NCI-H1694 (cell line): ENCODE measurements at places on chromosomes 3 and 15.
A peak's percentile ranks its signal among the peaks of the same experiment; 100 is the strongest.

DNA sequence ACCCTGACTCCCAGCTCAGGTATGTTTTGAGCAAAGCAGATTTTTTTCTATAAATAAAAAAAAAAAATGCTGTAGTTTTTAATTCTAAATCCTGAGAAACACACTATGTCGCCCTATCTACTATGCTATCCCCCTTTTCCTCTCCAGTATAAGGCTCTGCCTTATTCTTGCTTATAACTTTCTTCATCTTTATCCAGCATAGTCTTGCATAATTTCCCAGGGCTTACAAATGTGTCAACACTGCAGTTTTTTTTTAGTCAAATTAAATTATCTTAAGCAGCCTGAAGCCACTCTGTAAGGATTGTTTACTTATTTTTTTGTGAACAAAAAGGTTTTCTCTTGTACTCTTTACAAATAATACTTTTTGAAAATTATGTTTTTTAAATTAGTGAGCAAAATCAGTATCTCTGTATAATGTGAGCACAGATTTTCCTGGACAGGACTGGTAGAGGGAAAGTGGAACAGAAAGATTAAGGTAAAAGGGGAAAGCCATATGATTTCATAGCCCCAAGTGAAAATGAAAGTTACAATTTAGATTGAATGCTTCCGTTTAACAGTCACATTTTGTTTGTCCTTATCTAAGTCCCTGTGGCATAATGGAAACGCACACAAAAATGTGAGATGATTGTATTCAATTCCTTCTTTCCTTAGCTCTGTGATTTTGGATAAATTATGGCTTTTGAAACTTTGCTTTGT is 5.6 kb upstream of the PYDC2 start:
- no peak for DNase-seq

DNA sequence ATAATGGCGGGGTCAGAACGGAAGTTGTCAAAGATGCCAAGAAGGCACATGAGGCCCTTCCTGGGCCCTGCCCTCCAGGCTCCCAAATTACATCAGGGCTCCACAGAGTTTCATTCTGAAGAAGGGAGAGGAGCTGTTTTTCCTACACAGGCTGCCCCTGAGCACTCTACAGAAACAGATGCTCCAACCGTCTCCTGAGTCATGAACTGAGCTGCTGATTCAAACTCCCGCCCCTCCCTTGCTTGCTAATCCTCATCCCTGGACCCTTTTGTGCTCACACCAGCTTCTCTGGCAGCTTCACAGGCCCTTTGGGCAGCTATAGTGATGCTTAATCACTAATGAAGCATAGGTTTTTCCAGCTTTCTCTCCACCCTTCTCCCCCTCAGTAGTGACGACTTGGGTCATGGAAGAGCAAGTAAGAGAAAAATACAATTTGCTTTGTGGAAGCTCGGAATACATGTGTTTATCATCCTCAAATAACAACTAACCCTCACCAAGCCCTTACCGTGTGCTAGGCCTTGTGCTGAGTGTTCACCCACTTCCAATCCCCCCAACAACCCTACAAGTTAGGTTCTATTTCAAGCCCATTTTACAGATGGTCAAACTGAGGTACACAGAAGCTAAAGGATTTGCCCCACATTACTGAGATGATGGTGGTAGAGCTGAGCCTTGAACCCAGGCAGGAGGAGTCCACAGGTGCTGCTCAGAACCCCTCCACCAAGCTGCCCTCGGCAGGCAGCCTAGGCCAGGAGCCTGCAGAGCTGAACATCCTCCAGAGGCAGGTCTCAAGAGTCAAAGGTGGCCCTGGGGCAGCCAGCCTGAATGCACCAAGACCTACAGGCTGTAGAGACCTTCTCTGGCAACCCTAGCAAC is 21.9 kb downstream of the MEGF11 start:
- peak; percentile 32 for DNase-seq

GRCh38 chr3:134325706-134326105 is 48.5 kb downstream of the AMOTL2 start:
- no peak for DNase-seq

GRCh38 chr15:66747886-66748707 is 46.1 kb downstream of the SMAD6 start:
- DNase-seq: no peak

- no peak for DNase-seq
Observed at GRCh38 chr3:58528629-58529028, 8.4 kb downstream of the ACOX2 start.

- DNase-seq: no peak
Observed at GRCh38 chr3:71416876-71417275, 166.7 kb downstream of the FOXP1 start.

DNA sequence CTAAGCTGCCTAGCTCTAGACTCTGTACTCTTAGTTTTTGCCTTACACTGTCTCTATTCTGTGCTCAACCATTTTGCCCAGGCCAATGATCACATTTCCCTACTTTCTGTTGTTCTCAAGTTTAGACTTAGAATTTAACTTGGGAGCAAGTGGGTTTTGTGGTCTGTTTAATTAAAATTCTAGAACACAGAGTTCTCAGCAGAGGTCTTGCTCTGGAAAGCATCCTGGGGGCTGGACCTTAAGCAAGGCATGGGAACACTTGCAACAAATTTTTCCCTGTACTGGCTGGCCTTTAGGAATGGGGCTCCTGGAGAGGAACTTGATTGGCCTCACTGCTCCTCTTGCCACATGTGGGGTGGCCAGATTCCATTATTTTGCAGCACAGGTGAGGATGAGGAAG is 236.3 kb upstream of the LRTM1 start:
- DNase-seq: no peak

DNA sequence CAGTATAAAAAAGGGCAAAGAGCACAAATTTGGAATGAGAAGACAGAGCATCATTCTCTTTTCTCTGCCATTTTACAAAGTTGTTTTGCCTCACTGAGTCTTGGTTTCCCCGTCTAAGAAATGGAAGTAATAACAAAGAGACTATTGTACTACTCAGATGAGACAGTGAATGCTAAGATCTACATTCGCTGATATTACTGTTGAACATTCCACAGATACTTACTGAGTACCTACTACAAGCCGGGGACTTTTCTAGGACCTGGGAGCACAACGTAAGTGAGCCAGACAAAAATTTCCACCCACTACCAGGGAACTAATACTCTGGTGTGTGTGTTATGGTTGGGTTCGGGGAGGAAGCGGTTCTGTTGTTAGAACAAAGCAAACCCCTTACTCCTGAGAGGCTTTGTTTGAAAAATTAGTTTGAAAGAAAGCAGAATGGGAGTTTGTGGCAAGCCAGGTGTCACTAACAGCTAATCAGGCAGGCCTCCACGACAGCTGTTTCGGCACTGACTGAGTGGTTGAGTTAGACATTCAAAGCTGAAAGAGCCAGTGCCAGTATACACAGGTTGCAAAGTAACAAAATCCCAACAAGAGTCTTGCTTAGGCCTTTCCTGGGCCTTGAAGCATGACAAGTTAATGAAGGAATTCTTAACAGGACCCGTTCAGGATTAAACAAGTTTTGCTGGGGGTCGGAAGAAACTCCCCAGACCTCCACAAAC is 458.3 kb downstream of the EDEM1 start:
- no peak for DNase-seq

DNA sequence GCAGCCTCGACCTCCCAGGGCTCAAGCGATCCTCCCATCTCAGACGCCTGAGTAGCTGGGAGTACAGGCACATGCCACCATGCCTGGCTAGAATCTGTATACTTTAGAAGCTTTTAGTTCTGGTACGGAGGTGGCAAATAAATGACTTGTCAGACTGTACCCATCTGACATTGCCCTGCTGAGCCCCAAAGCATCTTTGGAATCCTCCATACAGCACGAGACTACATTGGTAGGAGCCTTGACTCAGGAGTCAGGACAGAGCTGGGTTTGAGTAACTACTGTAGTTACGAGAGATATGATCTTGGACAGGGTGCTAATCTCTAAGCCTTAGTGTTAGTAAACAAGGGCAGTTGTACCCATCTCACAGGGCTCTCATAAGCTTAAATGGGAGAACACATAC is 67.8 kb upstream of the NPHP3 start:
- no peak for DNase-seq

GRCh38 chr15:91338766-91339165 is 238.7 kb downstream of the SV2B start:
- no peak for DNase-seq

GRCh38 chr3:27503526-27503925 is 19.3 kb upstream of the SLC4A7 start:
- no peak for DNase-seq

DNA sequence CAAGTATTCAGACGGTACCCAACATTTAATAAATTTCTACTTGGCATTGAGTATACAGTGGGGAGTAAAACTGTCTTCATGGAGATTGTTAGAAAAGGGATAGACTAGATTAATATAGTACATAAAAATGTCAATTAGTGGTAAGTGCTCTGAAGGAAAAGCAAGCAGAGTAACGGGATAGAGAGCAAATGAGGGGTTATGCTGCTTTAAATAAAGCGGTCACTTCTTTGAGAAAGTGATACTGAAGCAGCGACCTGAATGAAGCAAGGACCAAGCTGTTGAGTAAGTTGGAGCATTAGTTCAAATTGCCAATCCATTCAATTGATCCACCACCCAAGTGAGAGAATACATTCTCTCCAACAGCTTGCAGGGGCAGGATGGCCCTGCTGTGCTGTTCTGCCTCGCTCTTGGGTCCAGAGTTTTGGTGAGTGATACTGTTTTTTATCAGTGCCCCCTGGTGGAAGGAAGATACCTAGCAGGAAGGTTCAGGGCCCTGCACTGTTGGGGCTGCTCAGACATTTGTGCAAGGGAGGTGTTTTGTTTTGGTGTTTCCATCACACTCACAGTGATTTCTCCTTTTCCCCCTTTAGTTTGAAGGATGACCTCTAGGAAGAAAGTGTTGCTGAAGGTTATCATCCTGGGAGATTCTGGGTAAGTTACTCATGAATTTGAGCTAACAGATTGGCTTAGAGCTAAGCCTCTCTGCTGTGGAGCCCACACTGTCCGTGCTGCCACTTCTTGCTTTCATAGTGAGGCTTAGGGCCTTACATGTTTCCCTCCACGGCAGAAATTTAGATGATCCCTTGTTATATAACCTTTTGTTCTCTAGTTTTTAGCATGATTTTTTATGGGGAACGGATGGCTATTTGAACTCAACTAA is 69.0 kb downstream of the RAB7A start:
- peak; percentile 67 for DNase-seq

GRCh38 chr3:73604451-73604850 is 20.3 kb downstream of the PDZRN3 start:
- no peak for DNase-seq

- no peak for DNase-seq
Observed at GRCh38 chr3:127299276-127299675, 11.4 kb upstream of the PRR20G start.

DNA sequence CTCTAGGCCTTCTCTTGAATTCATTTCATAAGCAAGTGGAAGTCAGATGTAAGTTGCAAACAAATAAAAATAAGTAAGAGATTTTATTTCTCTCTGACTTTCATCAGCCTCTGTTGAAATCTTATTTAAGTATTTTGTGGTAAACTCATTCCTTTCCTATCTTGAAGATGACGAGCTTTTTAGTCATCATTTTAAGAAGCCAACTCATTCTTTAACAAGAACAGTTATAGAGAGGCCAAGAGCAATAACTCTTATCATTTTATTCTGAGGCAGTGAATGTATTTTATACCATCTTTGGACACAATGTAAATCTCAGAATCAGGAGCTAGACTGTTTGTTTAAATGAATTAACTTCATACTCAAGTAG is 147.5 kb upstream of the MBNL1 start:
- DNase-seq: no peak

GRCh38 chr3:167483708-167484475 is 10.1 kb upstream of the SERPINI2 start:
- no peak for DNase-seq

GRCh38 chr3:71640331-71640983 is 56.9 kb upstream of the FOXP1 start:
- no peak for DNase-seq

GRCh38 chr3:11291808-11292207 is 19.6 kb downstream of the ATG7 start:
- DNase-seq: no peak

DNA sequence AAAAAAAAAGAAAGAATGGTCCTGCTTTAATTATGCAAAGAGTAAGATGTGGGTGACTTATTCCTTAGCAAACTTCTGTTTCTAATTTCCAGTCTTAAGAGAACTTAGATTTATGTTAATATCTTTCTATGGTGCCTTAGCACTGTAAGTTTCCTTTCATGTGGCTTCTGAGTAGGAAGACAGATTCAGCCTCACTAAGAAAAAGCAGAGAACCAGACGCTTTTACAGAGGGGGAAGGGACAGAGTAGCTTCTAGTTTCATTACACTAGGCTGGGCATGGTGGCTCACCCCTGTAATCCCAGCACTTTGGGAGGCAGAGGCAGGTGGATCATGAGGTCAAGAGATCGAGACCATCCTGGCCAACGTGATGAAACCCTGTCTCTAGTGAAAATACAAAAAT is 95.0 kb downstream of the DHX30 start:
- DNase-seq: no peak

GRCh38 chr3:98884675-98885371 is 16.7 kb downstream of the DCBLD2 start:
- no peak for DNase-seq

DNA sequence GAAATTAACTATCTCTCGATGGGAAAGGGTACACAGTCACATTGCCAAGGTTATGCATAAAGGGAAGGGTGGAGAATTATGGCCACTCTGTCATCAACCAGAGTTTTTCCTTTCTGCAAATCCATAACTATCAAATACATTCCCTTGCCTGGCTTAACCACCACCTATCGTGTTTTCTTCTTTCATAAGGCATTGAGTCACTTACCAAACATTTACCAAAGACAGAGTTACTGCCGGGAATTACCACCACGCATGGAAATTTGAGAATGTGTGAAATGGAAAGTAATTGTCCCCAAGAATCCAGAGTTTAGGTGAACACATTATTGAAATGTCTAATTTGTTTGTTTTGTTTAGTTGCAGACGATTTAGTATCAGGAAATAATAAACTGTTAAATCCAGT is 134.3 kb upstream of the LRRN1 start:
- no peak for DNase-seq

DNA sequence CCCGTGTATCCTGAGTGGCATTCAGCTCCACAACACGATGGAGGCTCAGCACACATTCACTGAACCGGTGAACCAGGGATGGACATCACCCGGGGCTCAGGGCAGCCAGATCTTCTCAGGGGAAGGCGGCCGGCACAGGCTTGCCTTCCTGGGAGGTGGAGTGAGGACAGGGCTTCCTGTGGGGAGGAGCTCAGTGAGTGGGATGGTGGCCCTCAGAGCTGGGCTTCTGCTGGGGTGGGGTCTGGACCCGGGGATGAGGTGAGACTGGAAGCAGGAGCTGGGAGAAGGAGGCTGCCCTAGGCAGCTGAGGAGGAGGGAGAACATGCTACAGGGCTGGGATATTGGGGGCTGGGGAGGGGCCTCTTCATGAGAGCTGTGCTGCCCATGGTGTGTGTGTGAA is 58.5 kb upstream of the PRR23E start:
- DNase-seq: no peak

GRCh38 chr15:42287931-42288330 is 14.7 kb upstream of the TMEM87A start:
- DNase-seq: no peak
